ENCODE measurements at places on chromosomes 11 and 22.

DNA sequence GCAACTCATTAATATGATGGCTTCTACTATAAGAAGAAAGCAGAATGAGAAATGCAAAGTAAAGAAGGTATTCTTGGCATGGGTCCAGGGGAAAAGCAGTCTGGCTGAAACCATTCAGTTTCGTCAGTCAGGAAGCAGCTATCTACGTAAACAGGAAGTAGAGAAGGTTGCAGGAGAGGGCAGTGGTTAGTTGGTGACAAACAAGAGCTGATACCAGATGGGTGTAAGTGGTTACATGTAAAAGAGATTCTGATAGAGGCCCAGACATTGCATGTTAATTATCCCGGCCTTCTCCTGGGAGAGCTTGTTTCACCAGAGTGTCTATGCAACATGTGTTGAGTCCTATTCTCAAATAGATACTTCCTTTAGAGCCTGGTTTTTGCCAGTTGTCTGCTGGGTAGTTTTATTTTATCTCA, 58.4 kb upstream of the PSMA1 start:
- no peak for DNase-seq

DNA sequence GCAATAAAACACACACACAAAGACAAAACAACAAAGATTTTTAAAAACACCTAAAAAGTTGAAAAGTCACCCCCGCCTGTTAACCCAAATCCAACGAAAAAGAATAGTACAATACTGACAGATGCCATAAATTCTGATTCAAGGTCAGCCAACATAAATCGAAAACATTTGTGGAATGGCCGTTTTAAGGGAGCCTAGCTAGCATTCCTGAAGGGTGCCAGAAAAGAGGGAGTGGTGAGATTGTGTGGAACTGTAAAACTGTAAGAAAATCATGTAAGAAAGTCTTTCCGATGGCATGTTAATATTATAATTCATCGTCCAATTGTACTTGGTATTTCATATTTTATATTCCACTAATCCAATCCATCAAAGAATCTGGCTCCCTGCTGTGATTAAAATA, 75.1 kb downstream of the RAB38 start:
- no peak for DNase-seq

- peak; percentile 86 for DNase-seq
Measured at GRCh38 chr11:19511413-19512183, 201.0 kb upstream of the NAV2 start.

DNA sequence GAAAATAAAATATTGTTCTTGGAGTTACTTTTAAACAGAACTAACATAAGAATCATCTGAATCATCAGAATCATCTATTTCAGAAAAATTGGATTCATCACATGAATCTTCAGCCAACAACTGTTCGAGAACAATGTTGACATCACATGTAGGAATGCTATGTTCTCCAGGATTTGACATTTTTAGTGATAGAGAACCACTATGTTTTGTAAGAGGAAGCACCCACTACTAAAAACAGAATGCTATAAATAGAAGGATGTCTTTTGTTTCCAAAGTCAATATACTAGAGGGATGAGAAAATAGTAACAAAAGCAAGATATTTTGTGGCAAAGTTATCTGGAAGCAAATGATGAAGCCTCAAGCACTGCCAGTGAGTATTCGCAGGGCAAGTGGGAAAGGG, 263.4 kb upstream of the DDI1 start:
- DNase-seq, result no peak

GRCh38 chr11:104057908-104058307, 21.5 kb downstream of the DDI1 start:
- no peak for DNase-seq

DNA sequence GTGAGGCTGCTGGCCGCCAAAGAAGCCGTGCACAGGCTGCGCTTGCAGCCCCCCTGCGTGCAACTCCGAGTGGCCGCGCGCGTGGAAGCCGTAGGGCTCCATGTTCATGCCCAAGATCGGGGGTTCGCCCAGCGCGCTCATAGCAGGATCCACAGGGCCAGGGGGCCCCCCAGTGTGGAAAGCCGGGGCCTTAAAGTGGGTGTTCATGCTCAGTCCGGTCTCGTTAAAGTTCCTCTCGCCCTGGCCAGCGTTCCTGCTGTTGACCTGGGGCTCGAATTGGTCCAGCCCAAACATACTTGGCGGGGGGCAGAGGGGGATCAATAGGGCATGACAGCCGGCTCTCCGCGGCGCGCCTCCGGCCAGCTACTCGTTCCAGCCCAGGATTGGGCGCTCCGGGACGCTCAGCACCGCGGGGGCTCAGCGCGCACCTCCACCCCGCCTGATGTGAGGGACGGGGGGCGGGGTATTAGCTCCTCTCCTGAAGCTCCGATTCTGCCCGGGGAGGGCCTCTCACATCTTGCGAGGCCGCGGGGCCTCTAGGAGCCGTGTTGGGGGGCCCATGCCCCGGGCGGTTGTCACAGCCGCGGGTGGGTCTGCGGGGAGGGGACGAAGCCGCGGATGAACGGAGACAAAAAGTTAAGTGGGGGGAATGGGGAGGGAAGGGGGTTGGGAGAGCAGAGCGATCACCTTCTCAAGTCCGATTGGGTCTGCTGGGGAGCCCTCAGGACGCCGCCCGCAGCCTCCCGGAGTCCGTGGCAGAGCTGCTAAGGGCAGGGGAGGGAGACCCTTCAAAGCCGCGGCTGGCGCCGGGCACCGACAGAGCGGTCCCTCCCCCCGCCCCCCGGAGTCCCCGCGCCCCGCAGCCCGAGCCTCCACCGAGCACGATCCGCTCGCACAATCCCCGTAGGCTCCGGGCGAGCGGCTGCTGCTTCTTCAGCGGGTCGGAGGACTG, 1.0 kb downstream of the MN1 start:
- peak; percentile 58 for DNase-seq

DNA sequence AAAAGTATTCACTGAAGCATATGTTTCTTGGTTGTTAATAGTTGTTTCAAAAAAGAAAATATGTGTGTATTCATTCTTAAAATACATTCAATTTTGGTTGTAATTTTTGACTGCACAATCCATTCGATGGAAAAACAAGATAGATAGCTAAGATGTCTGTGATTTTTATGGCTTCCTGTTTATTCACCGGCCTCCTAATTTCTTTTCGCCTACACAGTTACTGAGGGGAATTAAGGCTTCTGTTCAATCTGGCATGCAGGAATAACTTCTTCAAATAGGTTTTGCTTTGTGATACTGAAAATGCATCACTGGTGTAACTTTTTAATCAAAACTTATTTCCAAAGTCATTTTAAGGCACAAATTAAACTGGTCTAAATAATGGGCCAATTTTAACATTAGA, 290.8 kb upstream of the ARHGAP42 start:
- no peak for DNase-seq

DNA sequence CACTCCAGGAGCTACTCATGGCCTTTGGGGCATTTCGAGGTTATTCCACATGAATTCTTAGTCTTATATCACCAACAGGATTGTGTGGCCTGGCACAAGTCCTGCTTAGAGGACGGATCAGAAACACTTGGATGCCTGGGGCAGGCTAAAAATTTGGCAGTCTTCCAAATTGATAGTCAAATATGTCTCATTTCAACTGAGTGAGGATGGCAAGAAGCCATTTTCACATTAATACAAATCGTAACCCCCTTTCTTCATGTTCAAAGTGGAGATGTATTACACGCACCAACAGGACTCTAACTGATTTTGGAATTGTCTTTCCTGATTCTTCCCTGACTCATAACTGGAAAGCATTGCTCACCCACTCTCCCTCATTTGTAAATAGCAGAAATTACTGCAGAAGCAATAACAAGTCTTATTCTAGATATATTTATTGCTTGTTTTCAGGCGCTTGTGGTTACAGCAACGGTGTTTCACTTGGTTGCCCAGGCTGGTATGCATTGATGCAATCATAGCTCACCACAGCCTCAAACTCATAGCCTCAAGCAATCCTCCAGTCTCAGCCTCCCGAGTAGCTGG, 10.3 kb upstream of the CCDC86 start:
- DNase-seq, result no peak

DNA sequence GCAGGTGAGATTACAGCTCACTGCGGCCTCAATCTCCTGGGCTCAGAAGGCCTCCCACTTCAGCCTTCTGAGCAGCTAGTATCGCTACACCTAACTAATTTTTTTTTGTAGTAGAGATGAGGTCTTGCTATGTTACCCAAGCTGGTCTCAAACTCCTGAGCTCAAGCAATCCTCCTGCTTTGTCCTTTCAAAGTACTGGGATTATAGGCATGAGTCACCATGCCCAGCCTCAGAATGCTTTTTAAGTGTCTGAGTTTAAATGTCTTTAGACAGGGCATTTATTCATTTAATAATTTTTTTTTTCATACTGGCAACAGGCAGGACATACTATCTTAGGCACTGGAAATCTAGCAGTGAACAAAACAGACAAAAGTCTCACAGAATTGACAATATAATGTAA, 27.7 kb downstream of the LRP4 start:
- no peak for DNase-seq

GRCh38 chr11:133133050-133133449, 399.3 kb downstream of the OPCML start:
- DNase-seq, result no peak

DNA sequence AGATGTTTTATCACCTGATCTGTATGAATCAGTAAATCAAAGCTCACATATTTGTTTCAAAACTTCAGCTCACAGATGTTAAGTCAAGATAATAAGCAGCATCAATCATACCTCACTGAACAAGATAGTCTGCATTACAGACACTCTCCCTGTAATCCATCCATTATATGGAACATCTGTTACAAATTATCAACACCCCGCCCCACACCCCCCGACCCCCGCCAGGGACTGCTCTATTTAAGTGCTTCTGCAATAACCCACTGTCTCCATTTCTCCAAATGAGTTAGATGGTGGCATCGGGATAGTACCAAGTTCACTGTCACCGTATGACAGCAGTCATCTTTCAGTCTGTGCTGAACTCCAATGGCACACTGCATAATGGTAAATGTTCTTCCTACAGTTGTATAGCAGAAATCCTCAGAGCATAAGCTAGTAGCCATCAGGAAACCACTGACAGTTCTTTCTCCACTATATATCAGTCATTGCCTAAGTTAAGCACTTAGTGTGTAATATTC, 447.0 kb upstream of the ARHGAP42 start:
- DNase-seq, result no peak

DNA sequence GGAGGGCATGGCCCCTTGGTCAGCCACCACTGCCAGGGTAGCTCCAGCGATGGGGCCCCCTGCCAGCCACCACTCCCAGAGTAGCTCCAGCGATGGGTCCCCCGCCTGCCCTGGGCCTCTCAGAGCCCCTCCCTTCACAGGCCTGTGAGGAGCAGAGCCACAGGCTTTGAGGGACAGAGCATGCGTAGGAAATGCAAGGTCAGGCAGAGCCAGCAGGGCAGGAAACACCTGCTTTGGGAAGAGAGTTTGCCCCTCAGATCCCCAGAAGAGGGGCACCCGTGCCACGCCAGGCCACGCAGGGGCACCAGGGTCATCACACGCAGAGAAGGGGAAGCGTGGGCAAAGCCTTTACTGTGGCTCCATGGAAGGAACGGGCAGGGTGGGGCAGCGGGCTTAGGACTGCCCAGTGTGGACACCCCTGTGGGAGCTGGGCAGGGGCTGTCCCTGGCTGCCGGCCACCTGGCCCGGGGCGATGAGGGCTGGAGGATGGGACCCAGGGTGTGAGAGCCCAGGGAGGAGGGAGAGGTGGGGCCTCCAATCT, 477.8 kb downstream of the BRD1 start:
- DNase-seq, result no peak

DNA sequence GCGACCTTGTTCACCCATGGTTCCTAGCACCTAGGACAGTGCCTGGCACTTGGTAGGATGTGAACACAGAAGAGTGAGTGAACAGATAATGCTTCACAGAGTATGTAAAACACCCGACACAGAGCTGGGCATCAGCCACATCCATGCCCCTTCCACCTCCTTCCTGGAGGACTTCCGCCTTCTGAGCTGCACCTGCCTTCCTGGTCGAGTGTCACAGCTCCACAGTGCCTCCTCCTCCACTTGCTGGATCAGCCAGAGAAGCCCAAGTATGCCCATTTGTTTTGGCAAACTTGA, 20.1 kb downstream of the PRDM11 start:
- DNase-seq, result no peak

DNA sequence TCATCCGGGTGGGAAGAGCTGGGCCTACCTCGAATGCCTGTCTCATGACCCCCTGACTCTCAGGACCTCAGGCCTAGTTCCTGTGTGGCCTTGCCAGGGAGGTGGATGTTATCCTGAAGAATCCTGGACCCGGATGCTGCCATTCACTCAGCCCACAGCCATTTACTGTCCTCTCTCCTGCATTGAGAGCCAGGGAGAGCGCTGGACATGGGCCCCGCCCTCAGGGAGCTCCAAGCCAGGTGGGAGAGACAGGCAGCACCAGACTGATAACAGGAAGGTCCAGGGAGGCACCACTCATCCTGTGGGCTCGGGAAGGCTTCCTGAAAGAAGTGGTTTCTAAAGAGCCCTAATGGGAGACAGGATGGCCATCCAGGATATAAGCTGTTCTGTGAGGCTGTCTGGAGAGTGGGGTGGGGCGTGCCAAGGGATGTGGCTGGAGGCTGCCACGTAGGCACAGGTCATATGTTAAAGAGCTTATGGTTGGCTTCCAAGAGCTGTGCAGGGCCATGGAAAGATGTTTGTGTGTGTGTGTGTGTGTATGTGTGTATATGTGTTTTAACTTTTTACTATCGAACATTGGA, 8.6 kb downstream of the SERPINH1 start:
- no peak for DNase-seq

- no peak for DNase-seq
Measured at GRCh38 chr22:31287818-31288495, 4.3 kb downstream of the PIK3IP1 start.

GRCh38 chr22:30979932-30980331, 10.9 kb downstream of the TUG1 start:
- no peak for DNase-seq

DNA sequence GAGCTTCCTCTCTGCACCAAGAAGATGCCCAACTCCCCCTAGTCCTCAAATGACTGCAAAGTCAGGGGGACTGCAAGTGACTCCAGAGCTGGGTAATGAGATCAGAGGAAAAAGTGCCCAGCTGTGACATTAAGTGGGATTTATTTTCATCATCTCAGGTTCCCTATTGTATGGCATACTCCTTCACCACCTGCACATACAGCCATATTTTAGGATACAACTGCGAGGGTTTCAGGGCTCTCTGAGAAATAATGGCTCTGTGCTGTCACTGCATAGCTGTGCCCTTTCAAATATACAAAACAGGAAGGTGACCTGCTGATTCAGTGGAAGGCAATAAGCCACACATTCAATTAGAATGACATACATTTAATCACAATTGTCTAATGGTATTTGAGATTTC, 45.6 kb upstream of the PLET1 start:
- no peak for DNase-seq

DNA sequence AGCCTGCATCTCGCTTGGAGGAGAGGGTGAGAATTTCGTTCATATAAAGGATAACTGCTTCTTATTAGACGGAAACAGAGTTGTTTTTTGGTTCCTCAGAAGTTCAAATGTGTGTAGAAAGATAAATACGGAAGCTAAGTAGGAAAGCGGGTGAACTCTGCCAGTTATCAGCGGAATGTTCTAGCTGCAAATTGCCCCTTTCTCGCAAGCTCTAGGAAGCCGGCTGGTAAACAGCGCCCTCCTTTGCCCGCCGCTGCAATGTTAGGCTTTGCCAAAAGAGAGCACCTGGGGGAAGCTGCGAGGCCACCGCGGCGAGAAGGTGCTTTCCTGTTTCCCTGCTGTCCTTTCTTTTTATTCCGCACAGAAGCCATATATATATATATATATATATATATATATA, 67.0 kb downstream of the IGLL5 start:
- DNase-seq, result peak; percentile 60

- DNase-seq, result no peak
Measured at GRCh38 chr11:43709689-43710088, 29.2 kb downstream of the HSD17B12 start.

All from SJCRH30 (cell line).